ENCODE measurements at places on chromosomes 2 and 18.

DNA sequence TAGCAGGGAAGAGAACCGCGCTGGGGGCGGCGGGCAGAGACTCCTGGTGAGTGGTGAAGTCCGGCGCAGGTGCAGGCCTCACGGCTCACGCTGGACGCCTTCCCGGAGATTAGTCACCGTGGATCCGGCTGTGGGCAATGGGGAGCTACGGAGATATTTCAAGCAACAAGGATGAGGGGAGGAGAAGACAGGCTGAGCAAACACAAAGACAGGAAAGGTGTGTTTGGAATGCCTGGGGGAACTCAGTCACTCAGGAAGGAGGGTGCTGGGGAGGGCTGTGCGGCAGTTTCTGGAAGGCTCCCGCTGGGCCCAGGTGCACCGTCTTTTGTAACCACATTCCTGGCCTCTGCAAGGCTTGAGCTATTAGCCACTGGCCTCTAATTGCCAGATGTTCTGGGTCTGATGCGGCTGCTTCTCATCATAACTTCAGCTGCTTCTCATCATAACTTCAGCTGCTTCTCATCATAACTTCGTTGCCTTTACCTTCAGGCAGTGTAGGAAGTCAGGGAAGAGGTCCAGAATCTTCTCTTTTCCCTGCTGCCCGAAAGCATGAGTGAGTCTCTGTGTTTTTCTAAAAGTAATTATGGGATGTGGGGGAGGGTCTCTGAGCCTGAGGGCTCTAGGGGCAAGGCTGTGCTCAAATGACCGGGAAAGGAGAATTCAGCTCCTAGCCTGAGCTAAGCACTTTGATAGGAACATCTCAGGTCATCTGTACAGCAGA, 118.9 kb downstream of the PXDN start:
- no peak for DNase-seq

DNA sequence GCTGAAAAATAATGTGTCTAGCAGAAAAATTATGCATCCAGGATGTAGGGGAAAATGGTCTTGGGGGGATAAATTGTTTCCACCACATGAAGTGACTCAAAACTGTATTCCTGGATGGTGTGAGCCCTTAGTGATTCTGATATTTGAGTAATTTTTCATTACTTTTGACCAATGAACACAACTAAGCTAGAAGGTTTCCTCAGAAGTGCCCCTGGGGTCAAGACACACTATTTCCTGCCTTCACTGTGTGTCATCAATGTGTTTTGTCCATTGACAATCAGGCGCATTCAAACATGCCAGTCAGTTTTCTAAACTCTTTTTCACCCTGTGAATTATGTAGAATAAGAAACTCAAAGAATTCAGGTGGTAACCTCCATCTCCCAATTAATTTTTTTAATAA, 130.5 kb upstream of the REG3G start:
- DNase-seq = no peak

- DNase-seq = no peak
Measured at GRCh38 chr2:44766220-44766619, 175.3 kb upstream of the SIX3 start.

GRCh38 chr2:237066396-237066795, 19.3 kb upstream of the COPS8 start:
- DNase-seq = no peak

DNA sequence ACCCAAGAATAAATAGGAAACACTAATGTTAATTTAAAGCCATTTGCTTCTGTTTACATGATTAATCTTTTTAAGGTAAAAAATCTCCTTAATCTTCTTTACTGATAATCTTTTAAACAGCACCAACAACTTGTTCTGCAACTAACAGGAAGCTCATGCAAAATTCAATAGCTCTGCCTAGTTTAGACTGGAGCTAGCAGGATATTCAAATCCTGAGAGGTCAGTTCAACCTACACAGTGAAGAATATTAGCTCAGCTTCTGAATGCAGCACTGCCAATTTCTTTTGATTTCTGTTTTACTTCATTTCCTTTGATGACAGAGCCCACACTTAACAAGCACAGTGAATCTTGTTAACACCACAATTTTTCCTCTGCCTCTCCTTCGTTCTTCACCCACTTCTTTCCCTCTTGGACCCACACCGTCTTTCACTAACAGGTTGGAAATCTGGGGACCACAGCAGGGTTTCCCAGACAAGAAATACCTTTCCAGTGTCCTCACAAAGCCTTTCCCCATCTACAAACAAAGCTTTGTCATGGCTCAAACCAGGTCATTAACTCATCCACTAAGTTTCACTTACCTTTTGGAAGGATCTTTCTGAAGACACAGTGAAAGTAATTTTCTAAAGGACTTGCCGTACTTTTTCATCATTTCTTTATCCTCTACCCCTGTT, 109.8 kb downstream of the STK39 start:
- DNase-seq = no peak

- no peak for DNase-seq
Measured at GRCh38 chr2:86074256-86074655, 31.4 kb downstream of the POLR1A start.

- no peak for DNase-seq
Measured at GRCh38 chr2:85760371-85760770, 6.6 kb downstream of the ATOH8 start.

DNA sequence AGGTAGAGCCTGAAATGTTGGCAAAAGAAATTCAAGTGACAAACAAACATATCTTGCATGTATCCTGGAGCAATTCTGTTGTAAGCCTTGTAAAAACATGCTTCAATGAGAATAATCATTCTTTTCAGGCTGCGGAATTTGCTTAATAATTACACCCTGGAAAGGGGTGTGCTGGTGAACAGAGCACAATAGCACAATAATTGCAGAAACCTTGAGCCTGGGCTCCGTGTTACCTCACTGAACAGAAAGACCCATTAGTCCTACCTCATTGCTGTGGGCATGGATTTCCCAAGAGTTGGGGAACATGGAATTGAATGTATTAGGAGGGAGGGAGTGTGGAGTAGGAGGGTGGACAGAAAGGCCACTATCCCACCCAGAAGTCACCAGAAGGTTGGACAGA, 168.0 kb upstream of the ALKAL2 start:
- DNase-seq = no peak

GRCh38 chr2:140701726-140702125, 1429.1 kb downstream of the LRP1B start:
- DNase-seq = no peak

DNA sequence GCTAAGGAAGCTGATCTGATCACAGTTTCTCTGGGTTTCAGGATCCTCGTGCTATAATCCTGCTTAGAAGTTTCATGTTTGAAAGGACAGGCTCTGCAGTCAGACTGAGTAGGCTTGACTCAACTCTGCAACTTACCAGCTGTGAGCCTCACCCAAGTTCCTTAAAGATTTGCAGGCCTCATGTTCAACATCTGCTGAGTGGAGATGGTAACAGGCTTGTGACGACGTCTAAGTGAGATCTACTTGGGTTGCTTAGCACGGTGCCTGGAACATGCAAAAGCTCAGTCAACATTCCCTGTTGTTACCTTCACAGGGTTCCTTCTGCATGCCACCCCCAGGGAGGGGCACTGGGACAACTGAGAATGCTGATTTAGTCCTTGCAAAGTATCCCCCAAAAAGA, 164.2 kb downstream of the C1D start:
- no peak for DNase-seq

DNA sequence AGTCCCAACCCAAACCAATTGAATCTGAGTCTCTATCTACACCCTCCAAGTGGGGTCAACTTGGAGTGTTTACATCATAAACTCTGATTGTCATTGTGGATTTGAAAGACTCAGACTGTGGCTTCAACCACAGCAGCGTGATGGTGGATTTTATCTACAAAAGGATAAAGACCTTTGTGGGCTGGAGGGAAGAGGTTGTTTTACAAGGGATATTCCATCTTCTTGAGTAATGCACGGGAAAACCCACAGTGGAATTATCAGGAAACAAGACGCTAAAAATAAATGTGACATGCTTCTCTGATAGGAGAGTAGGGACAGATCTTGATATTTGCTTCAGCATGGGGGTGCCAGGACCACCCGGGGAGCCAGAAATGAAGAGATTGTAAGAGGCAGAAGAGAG, 93.5 kb downstream of the LPIN1 start:
- DNase-seq = no peak

GRCh38 chr2:19425419-19425818, 67.0 kb upstream of the OSR1 start:
- DNase-seq = no peak

DNA sequence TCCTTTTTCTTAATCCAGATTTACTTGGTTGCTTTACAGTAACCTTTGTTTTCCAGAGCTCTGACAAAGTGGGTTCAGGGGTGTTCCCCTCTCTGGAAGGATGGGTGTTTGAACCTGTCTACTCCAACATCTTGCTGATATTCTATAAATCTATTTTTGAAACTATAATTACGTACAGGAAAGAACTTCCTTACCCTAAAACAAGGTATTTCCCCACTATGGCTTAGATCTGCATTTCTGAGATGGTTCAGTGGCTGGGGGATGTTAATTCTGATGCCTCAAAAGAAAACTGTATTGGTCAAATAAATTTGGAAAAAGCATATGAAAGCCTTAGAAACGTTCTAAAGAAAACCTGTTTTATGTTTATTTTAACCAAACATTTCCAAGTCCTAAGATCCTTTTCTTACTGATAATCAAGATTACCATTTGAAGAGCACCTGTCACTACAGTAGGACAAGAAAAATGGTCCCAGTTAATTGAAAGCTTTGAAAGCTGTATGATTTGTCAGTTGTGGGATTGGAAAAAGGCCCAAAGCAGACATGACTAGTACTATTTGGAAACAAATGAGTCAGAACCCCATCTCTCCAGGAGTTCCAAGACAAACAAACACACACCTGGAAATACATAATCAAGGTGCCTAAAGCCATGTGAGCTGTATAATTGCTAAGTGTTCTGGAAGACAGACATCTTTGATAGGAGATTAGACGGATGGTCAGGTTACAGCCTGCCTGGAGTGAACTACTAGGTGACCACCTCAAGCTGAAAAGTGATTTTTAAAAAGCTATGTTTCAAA, 57.5 kb downstream of the KDM3A start:
- no peak for DNase-seq

- no peak for DNase-seq
Measured at GRCh38 chr18:48942554-48943261, 8.1 kb downstream of the SMAD7 start.

- DNase-seq = no peak
Measured at GRCh38 chr2:88543541-88544057, 83.7 kb downstream of the EIF2AK3 start.

DNA sequence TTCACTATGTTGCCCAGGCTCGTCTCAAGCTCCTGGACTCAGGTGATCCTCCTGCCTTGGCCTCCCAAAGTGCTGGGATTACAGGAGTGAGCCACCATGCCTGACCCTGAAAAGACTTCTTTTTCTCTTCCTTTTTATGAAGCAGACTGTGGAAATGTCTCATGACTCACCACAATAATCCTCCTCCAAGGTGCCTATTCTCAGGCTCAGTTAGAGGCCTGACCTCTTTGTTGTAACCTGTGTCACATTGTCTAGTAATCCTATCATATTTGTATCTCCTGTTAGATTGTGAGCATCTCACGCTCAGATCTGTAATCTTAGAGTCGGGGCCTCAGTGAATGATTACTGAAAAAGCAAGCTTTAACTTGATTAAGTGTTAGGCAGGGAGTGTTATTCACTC, 18.3 kb upstream of the TAF4B start:
- no peak for DNase-seq

All from stimulated activated CD4-positive, alpha-beta T cell treated with anti-CD3 and anti-CD28 coated beads, Interleukin-4, amount 100 ng/mL, for 24 hours (primary cell).